ENCODE measurements at places on chromosomes 16 and 17.
A peak's percentile ranks its signal among the peaks of the same experiment; 100 is the strongest.

DNA sequence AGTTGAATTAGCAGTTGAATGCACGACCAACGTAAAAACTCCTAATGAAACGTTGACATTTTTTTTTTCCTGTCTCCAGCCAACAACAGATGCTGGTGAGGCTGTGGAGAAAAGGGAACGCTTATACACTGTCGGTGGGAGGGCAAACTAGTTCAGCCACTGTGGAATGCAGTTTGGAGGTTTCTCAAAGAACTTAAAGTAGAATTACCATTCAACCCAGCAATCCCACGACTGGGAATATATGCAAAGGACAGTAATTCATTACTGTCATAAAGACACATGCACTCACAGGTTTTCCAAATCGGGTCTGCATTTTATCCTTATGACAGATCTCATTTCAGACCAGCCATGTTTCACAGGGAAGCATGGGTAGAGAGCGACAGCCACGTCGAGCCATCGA, 3.5 kb upstream of the WFDC1 start:
- no peak for DNase-seq

GRCh38 chr17:30720013-30720471, 104.5 kb downstream of the CRLF3 start:
- DNase-seq = no peak

DNA sequence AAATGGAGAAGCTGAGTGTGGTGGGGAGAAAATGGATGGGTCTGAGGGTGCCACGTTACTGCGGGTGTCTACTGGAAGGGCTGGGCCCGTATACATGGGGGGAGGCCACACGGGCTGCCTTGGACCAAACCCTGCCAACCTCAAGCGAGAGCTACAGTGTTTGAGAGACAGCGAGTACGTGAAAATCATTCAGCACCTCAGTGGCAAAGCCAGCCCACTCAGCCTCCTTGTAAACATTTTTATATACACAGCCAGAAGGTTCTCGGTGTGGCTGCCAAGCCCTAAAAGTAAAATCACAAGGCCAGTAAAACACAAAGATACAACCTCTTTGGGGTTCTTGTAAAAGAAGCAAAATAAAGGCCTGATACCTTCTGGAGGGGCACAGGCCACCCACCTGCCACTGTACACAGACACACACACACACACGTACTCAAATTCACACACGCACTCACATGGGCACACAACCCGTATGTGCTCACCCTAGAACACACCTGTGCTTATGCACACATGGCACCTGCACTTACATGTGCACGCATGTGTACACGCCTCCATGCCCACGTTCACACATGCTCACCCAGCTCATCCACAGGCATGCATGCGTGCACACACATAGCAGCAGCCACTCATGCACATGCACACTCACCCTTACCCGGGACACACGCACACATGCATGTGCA, 102.8 kb downstream of the GSG1L start:
- no peak for DNase-seq

DNA sequence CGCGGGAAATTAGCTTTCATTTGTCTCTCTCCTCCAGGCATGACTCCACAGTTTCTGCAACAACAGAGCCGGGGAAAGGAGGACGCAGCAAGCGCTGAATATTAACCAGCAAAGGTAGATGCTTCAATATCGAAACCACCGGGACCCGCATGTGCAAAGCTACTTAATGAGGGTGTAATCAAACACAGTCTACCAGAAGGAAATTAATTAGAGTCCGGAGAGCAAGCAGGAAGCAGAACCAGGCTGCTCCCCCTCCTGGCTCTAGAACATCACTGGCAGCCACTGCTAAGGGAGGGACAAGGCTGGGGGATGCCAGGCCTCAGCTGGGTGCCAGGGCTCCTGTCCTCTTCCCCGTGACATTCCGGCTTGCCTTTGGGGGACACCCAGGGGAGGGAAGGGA, 21.7 kb downstream of the LRRC75A start:
- no peak for DNase-seq

DNA sequence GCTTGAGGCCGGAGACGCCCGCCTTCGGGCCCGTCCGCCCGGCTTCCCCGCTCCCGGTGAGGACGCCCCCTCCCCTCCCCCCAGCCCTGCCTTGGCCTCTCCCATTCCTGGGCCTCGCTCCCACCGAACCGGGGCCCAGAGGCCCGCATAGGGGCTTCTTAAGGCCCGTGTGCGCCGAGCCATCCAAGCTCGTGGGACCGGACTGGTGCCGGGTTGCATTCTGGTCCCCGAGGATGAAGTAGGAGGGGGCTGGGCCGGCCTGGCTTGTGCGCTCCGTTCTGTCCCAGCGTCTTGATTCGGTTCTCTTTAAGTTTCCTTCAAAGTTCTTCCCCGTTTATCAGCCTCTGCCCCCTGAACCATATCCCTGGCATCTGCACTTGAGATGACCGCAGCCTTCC, 488 bp downstream of the SENP3 start:
- no peak for DNase-seq

- no peak for DNase-seq
These were observed 2.4 kb upstream of the ZNF18 start for GRCh38 chr17:11999696-12000095.

DNA sequence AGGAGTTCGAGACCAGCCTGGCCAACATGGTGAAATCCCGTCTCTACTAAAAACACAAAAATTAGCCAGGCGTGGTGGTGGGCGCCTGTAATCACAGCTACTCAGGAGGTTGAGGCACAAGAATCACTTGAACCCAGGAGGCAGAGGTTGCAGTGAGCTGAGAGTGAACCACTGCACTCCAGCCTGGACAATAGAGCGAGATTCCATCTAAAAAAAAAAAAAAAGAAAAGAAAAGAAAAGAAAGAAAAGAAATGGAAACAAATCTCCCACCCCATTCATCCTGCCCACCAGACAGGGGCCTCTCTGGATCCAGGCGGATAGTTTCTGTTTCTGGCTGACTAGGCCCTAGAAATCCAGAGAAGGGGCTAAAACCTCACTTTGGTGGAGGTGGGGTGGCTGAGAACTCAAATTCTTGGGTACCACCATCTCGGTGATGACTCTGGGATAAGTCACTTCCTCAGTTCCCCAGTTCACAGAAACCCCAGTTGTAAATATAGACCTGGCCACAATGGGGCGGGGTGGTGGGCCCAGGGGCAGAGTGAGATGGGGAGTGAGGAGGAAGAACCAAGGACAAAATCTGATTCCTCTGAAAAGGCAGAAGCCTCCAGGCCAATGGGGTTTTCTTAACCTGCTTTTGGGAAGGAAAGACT, 22.2 kb downstream of the SOCS1 start:
- peak; percentile 52 for DNase-seq

GRCh38 chr17:68718465-68718864, 117.3 kb upstream of the FAM20A start:
- DNase-seq = no peak

- DNase-seq = no peak
These were observed 44.5 kb downstream of the MEAK7 start for GRCh38 chr16:84459941-84460405.

DNA sequence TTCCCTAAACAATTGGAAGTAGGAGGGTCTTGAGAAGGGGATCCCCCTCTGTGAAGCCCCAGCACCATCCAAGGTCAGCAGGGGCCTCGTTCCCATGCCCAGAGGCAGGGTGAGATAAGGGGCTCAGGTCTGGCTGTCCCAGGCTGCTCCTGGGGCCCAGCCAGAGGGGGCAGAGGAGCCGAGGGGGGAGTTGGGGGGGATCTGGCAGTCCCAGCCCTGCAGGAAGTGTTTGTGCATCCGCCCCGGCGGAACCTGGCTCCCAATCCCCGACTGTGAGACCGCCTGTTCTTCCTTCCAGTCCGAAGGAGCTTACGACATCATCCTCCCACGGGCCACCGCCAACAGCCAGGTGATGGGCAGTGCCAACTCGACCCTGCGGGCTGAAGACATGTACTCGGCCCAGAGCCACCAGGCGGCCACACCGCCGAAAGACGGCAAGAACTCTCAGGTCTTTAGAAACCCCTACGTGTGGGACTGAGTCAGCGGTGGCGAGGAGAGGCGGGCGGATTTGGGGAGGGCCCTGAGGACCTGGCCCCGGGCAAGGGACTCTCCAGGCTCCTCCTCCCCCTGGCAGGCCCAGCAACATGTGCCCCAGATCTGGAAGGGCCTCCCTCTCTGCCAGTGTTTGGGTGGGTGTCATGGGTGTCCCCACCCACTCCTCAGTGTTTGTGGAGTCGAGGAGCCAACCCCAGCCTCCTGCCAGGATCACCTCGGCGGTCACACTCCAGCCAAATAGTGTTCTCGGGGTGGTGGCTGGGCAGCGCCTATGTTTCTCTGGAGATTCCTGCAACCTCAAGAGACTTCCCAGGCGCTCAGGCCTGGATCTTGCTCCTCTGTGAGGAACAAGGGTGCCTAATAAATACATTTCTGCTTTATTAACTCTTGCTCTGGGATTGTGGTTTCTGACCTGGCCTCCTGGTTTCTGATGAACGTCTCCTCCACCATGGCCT, 14.9 kb downstream of the GPRC5C start:
- no peak for DNase-seq

- no peak for DNase-seq
These were observed 80.1 kb downstream of the CLEC16A start for GRCh38 chr16:11024333-11025053.

- no peak for DNase-seq
These were observed 16.6 kb downstream of the ZFHX3 start for GRCh38 chr16:73031155-73031866.

DNA sequence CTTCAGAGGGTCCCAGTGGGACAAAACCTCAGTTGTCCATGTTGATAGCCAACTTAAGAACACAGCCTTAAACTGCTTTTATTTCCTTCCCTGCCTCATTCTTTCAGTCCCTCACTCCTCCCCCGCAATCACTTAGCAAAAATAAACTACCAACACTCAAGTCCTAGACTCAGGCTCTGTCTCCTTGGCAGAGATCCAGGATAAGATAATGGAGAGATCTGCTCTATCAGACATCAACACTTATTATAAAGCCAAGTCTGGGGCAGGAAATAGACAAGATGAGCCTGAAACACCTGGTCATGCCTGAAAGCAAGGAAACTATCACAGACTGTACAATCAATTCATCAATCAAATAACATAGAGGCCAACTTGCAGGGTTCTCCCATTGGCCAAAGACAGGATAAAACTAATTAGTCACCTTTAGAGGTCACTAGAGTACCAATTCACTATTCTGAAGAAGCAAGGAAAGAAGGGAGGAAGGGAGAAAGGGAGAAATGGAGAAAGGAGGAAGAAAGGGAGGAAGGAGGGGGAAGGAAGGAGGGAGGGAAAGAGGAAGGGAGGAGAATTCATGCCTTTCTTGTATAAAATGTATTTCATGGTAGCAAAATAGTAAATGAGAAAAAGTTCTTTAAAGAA, 15.7 kb downstream of the HYDIN start:
- DNase-seq = no peak

DNA sequence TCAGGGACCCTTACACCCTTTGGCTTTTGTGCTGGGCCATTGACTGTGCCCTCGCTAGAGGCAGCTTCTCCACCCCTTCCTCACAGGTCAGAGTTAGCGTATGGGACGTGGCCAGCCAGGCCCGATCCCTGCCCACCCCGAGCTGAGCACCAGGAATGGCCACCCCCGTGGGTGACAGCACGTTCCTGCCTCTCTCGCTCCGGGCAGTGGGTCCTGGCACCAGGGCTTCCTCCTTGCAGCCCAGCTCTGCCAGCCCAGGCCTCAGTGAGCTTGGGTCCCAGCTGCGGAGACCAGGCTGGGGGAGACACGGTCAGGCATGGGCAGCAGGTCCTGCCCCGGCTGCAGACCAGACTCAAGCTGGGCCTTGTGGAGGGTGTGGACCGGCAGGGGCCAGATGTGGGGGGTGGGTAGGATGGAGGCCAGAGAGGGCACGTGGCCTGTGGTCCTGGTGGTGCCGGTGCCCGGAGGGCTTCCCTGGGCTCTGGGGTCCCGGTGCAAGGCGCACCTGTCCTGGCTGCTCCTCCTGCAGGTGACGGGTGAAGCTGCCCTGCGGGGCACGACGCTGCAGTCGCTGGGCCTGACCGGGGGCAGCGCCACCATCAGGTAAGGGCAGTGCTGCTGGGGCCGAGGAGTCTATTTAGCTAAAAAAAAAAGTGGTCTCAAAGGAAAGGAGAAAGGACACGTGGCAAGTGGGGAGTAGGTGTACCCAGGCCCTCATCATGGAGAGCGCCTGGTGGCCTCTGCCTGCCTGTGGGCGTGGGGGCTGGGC, 18.2 kb downstream of the ASPSCR1 start:
- DNase-seq = no peak

GRCh38 chr17:53039981-53040380, 782.7 kb upstream of the KIF2B start:
- no peak for DNase-seq

- no peak for DNase-seq
These were observed 19.7 kb downstream of the ADGRG1 start for GRCh38 chr16:57648125-57648524.

DNA sequence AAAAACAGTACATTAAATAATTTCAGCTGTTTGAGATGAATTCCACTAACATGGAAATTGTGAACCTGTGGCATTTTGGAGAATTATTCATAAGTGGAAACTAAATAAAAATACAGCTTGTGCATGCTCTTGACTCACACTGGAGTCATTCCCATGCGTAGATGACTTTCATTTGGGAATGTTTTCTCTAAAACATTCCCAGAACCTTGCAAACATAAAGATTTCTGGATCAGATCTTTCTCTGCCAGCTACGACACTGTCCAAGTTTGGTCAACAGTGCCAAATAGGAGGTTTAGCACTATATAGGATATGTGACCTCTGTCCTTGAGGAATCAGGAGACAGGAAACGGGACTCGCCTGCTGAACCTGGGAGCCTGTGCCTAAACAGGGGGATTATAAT, 400.9 kb downstream of the SLC39A11 start:
- no peak for DNase-seq

DNA sequence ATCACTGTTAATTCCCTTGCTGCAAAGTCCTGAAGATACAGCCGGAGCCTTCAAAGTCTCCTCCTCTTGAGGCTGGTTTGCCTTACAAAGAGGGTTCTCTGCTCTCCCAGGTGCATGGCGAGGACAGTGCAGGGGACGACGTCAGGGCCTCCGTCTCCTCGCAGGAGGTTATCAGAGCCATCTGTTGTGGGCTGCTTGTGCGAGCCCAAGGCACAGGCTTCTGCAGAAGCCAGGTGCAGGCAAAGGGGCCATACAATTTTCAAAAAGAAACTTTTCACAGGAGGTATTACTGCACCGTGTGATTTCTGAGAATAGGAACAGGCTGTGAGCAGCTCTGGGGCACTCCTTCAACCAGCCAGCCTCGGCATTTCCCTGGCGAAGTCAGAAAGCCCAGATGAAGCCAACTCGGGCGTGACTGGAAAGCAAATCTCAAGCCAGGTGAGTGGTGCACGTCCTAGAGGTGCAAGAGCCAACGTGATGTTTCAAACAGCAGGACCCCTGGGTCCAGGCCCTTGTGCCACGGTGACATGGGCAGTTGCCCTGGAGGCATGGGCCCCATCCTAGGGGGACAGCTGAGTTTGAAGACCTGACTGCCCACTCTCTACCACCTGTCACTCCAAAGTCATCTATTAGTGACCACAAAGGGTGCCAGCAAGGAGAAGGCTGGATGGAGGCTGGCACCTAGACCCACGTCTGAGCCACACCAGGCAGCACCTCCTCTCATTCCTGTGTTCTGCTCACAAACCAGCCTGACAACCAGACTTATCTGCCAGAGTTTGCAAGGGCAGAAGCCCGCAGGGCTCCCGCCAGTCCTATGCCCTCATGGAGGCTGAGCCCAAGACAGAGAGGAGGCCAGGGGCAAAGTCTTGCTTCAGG, 68.6 kb downstream of the SMPD3 start:
- no peak for DNase-seq

All from activated naive CD8-positive, alpha-beta T cell treated with anti-CD3 and anti-CD28 coated beads, Interleukin-2, amount 50 U/mL, for 16 hours (primary cell).